ENCODE measurements at places on chromosomes 3 and 15.

- no peak for DNase-seq
Observed at GRCh38 chr3:147890114-147890513, 480.9 kb downstream of the ZIC1 start.

DNA sequence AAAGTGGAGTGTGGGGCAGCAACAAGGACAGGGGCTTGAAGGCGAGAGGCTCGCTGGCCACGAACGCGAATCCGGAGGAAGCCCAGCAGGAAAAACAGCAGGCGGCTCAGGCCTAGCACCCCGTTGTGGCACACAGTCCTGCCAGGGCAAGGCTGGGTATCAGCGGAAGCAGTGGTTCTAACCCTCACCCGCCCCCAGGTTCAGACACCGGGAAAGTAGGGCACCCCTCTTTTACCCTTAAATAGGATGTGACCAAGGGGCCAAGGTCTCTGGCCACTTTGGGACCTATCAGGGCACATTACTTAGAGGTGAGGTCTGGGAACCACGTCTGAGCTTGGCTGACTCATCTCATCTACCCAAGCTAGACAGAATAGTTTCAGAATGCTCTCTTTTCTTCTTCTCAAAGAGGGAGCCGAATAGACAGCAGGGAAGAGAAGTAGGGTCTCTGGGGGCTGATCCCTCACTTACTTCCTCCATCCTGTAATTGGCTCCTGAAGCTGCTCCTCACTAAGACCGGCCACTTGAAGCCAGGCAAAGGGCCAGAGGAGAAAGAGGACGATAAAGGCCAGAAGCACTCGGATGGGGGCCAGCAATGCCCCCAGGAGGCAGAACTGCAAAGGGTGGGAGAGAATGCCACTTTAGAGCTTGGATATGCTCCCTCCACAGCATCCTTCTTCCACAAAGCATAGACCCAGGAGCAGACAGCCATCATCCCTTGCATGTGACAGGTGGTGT, 1.7 kb downstream of the LPCAT4 start:
- DNase-seq = no peak

DNA sequence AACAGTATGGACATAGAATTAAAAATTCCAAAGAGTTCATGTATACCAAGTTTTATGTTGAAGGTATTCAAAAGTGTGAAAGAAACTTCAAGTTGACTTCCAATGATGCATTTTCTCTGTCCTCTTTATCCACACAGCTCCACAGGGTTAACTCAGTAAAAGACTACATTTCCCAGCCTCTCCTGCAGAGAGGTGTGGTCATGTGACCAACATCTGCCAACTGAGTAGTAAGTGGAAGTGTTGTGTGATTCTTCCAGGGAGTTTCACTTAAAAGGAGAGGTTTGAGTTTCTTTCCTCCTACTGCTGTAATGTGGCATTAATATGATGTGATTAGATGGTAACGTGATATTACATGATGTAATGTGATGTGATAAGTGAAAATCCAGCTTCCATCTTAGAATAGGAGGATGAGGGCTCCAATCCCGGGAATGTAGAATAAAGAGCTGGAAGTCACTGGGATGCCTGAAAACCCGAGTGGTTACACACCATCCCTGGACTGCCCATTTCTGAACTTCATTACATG, 280.6 kb downstream of the ARRDC4 start:
- no peak for DNase-seq

DNA sequence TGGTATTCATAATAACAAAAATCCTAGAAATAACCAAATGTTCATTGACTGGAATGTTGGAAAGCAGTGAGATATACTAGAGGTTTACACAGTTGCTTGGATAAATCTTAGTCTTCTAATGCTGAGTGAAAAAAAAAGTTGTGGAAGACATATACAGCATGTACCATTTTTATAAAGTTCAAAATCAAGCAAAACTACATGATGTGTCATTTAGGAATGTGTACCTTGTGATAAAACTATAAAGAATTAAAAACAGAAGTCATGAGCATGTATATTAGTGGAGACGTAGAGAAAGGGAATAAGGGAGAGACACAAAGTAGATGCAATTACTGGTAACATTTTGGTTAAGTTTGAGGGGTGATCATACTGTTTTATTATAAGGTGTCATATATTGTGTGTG, 45.2 kb downstream of the FBXL2 start:
- DNase-seq = no peak

DNA sequence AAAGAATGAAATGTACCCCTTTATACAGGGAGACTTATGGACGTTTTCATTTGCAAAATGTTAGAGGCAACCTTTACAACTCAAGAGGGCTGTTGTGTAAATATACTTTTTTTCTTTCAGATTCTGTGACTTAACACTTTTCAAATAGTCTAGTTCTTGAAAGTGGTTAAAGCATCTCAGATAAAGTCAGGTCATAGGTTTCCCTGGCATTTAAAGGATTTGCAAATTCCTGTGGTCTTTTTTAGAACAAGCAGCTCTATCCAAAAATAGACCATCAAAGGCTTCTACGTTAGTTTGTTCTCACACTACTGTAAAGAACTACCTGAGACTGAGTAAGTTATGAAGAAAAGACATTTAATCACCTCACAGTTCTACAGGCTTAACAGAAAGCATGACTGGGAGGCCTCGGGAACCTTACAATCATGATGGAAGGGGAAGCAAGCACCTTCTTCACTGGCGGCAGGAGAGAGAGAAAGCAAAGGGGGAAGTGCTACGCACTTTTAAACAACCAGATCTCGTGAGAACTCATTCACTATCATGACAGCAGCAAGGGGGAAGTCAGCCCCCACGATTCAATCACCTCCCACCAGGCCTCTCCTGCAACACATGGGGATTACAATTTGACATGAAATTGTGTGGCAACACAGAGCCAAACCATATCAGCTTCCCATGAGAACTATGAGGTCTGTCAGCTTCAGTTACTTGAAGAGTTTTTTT, 23.3 kb upstream of the GABRR3 start:
- no peak for DNase-seq

DNA sequence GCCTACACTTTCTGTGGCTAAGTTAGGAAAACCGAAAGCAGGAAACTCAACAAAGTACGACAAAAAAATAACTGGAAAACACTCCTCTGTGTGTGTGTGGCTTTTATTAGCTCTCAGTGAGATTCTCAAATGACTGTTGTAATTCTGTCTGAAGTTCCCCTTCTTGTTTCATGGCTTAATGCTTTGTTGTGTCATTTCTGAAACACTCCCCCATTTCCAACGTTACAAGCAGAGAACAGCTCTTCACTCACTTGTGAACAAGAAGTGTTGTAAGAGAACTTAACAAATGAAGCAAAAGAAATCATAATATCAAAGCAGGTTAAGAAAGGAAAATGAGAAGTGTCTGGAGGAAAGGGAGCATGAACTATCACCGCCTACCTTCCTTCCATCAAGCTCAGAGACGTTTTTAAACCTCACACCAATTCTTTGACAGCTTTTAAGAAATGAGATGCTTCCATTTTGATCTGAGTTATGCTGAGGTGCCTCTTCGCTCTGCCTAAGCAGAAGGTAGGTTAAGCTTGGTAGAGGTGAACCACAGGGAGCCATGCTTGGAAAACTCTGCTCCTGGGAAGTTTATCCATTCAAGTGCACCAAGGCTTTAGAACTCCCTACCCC, 12.4 kb upstream of the SEC62 start:
- no peak for DNase-seq

GRCh38 chr3:104635872-104636580, 730.7 kb upstream of the ALCAM start:
- DNase-seq = no peak

DNA sequence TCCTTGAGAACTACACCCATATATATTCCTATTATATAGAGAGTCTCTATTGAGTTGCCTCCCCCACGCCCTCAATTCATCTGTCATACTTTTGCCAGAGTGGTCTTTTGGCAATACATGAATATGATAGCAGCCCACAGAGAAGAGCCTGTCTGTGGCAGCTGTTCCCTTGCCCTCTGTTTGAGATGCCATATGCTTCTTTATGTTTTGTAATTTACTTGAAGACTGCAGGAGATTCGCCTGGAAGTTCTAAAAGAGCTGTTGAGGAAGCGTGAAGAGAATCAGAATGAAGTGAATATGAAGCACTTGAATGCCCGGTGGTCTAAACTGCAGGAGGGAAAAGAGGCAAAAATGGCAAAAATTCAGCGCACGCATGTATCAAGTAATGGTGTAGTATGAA, 27.2 kb downstream of the CFAP91 start:
- DNase-seq = no peak

DNA sequence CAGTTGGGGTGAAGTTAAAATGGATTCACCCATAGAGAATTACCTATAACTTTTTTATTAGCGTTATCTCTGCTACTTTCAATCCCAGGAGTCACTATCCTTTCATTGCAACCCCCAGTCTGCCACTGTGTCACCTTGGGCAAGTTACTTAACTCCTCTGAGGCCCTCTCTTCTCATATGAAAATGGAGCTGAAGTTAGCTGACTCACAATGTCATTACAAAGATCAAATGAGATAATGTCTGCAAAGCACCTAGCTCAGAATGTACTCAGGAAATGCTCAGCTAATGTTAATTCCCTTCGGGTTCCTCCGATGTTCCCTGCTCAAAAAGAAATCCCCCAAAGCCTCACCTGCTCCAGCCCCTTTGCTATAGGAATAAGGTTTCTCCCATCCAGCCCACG, 50.0 kb downstream of the TRIM42 start:
- no peak for DNase-seq

DNA sequence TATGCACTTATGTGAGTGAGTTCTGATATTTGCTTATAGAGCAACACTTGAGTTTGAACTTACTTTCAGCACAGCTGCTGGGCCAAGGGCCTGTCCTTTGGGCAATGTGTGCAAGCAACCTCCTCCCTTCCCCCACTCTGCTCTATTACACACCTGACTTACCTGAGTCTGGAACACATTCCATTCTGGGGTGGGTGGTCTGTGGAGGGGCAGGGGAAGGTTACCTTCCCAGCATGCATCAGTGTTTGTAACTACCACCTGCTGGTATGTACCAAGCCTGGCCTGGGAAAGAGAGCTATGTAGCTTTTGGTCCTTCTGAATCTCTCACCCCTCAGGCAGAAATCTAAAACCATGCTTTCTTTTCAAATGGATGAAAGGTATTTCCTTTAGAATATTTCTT, 103.0 kb downstream of the ISL2 start:
- no peak for DNase-seq

GRCh38 chr3:111989061-111989678, 9.6 kb upstream of the TAGLN3 start:
- peak; percentile 73 for DNase-seq

GRCh38 chr3:29280404-29281093, at the start of gene RBMS3:
Gene RBMS3 (plus strand): TSS chr3:29281071.
- DNase-seq = peak; percentile 93

- peak; percentile 87 for DNase-seq
Observed at GRCh38 chr3:8845641-8846040, 76.2 kb upstream of the OXTR start.

- no peak for DNase-seq
Observed at GRCh38 chr3:178538056-178538455, 1.8 kb downstream of the KCNMB2 start.

GRCh38 chr3:45665101-45665572, 24.1 kb upstream of the SACM1L start:
- peak; percentile 39 for DNase-seq

- no peak for DNase-seq
Observed at GRCh38 chr15:94375997-94376396, 144.6 kb downstream of the MCTP2 start.

GRCh38 chr3:62110443-62111225, 262.7 kb downstream of the FEZF2 start:
- DNase-seq = no peak

GRCh38 chr3:33704891-33705290, 13.2 kb downstream of the CLASP2 start:
- DNase-seq = no peak

- no peak for DNase-seq
Observed at GRCh38 chr3:149596134-149596770, 61.6 kb downstream of the WWTR1 start.

- DNase-seq = no peak
Observed at GRCh38 chr3:116188231-116188785, 257.0 kb downstream of the LSAMP start.

DNA sequence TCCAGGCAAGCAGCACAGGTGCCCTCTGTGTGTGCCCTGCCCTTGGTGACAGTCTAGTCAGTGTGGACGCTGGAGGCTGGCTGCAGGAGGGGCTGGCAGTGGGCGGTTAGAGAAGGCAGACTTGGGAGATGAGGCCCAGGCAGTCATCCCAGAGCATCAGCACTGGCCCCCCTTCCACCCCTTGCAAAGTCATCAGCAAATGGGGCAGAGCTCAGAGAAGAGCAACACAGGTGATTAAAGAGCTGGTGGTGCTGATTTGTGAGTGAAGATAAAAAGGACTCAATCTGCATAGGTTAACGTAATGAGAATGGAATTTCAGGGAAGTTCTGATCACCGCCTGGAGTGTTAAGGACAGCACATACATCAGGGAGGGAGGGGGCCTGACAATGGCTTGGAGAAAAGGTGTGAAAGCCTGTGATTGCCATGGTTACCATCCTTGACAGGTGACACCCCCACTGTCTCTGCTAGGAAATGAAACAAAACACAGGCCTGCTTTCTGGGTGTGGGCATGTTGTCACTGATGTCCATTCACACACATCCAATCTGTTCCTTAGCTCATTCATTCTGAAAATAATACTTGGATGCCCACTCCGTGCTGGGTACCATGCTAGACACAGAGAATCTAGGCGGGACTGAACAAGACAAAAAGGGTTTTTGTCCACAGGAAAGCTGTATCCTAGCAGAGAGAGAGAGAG, 269.6 kb upstream of the ST8SIA2 start:
- DNase-seq = no peak

GRCh38 chr15:90414408-90415028, 26.5 kb downstream of the IQGAP1 start:
- peak; percentile 85 for DNase-seq

GRCh38 chr3:54494209-54494608, 371.9 kb downstream of the CACNA2D3 start:
- no peak for DNase-seq

DNA sequence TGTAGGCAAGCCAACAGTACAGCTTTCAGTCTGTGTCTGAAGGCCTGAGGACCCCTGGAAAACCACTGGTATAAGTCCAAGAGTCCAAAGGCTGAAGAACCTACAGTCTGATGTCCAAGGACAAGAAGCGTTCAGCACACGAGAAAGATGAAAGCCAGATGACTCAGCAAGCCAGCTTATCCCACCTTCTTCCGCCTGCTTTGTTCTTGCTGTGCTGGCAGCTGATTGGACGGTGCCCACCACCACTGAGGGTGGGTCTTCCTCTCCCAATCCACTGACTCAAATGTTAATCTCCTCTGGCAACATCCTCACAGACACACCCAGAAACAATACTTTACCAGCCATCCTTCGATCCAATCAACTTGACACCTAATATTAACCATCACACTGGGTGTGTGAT, 59.0 kb upstream of the PDZRN3 start:
- DNase-seq = no peak

- no peak for DNase-seq
Observed at GRCh38 chr15:91068966-91069365, 31.1 kb upstream of the SV2B start.

DNA sequence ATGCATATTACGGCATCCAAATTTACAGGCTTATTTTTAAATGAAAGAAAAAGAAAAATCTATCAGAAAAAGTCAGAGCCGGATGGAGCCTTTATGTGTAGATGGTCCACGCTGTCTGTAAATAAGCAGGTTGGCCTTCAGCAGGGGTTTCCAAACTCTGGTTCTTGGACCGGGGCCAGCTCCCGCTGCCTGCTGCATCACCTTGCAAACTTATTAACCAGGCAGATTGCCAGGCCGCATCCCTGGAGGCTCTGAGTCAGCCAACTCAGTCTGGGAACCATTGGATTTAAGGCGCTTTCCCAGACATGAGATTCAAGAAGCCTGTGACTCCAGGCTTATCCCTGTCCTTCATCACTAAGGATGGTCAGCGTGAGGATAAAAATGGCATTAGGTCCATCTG, 212.4 kb downstream of the OPA1 start:
- DNase-seq = peak; percentile 40
